ENCODE measurements at places on chromosomes 4 and X. TPM values are rescaled to one million over a fixed set of nuclear protein-coding genes. Genes with fewer than 3 reads are reported as not detected.

CITED1 gene
- 0.19 TPM for polyA plus RNA-seq

CHRDL1 gene
- polyA plus RNA-seq, result 12.6 TPM

SULT1B1 gene
- 1.9 TPM for polyA plus RNA-seq

SCML2 gene
- polyA plus RNA-seq, result 9.0 TPM

UBE2A gene
- polyA plus RNA-seq, result 93.4 TPM

DNA sequence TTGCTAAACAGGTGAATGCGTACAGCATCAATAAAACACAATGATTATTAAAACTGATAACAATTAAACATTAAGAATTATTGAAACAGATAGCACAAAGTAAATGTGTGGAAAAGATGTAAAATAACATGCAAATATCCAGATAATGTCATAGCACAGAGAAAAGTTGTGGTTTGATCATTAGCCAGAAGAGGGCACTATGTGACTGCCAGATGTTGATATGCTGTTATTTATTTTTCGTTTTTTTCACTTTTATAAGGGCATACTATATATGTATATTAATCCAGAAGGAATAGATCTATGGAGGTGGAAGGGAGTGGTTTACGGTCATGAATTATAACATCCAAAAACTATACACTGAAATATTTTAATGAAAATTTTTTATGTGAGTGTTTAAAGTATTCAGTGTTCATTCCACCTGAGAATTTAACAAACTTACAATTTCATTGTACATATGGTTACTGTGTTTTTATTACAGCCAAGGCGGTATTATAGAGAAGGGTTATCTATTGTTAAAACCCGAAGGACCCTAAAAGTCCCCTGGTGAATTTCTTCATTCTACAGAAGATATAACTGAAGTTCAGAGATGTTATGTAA lies 211.9 kb upstream of the UGT8 start:
- DNase-seq, result peak; percentile 16

DNA sequence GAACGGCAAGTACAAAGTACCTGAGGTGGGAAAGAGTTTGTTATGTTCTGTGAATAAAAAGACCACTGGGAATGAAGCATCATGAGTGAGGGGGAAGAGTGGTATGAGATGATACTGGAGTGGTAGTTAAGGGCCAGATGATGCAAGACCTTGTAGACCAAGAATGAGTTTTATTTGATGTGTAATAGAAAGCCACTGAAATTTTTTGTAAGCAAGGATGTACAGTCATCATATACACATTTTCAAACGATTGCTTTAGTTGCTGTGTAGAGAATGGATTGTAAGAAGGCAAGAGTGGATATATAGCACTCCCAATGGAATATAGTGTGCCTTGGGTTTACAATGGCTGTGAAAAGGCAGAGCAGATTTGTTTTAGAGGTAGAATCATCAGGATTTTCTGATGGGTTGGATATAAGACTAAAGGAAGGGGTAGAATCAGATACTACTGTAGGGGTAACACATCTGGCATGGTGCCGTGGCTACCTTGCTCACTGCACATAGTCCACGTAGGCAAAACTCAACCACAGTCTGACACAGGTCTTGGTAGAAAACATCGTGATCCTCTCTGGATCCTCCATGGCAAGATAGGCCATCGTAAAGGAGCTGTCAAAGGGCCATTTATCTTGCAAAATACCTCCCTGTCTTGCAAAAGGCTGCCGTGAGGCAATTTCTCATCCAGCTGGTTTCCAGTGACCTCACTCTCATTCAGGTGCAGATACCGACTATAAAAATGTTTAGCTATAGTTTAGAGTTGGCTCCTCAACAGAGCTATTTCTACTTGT lies 14.9 kb downstream of the TIFA start:
- no peak for DNase-seq

DNA sequence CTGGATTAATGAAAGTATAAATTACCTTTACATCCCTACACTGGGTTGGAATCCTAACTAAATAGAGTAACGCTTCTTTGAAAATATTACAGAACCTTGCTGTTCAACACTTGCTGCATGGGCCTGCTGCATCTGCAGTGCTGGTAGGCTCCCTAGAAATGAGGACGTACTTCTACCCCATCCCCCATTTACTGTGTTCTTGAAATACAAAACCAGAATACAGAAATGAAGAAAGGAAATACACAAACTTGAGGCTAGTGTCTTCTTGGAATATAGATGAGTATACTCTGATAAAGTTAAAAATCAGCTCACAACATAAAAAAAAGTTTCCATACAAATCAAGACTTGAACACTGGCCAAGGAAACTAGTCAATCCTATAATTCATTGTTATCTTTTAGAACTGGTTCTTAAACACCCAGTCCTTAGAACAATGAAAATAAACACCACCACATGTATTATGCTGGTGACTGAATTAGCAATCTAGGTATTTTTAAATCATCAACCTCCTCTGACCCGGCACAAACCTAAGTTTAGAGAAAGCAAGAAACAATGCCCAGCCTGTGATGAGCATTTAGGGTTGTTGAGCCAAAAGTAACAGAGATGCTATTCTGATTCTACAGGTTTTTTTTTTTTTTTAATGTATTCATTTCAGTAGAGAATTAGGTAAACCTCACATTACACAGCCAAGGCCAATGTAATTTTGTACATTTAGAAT lies 49.7 kb downstream of the ATP8A1 start:
- no peak for DNase-seq

DNA sequence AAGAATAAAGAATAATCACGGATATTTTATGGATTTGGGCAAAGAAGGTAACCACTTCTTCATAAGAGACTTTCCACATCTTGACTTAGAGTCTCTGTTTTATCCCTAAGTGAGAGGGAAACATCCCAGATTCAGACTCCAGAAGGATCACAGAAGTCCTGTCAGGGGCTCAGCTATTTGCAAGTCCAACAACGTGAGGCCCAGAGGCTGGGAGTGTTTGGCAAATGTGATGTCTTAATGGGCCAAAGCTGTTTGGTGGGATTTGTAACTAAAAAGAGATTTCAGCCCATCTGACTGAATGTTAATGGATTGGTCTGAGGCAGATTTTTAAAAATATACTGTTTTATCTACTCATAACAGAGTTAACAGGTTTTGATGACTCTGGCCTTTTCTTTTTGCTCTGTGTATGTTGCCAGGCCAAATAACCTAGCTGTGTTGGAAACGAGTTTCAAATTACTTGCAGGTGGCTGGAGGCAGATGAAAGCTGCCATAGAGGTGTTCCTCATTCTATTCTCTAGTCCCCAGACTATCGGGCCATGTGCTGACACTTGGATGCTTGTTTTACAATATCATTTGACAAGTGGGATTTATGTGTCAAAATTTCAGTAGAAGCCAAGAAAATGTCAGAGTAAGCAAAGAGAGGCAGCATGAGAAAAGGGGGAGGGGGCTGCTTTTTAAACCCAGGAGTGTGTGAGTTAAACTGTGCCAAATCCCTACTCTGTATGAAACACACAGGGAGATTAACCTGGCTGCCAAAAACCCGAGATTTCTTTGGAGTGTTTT lies 330.9 kb downstream of the DCHS2 start:
- DNase-seq, result no peak

DNA sequence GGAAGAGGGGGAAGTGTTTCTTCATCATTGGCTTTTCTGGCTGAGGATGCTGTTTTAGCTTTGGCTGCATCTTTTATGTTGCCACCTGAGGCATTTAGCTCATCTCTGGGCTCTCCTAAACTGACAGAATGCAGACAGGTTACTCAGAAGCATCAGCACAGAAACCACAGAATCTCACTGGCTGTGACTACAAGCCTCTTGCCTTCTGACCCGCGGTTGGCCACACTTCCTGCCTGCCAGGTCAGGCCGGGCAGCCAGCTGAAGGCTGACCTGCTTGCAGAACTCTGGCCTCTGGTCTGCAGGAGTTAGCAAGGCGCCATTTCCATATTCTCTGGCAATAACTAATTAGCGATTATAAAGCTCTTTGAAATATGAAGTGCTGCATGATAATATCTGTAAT lies 366.5 kb downstream of the MID1IP1 start:
- no peak for DNase-seq

Measured in right lung (tissue), 10 donors.